ENCODE measurements at places on chromosomes 16 and 17. TPM values are rescaled to one million over a fixed set of nuclear protein-coding genes. Genes with fewer than 3 reads are reported as not detected.

The KCNJ18 gene
- total RNA-seq: not detected

The MGAT5B gene
- total RNA-seq: 0.33 TPM

The PER1 gene
- 8.3 TPM for total RNA-seq

The OR3A3 gene
- not detected for total RNA-seq

The TMEM106A gene
- total RNA-seq: 6.5 TPM

The ABCA8 gene
- total RNA-seq: 198 TPM

The PDILT gene
- total RNA-seq: not detected
